Cerebellar nuclear complex (tissue), 1 donor: ENCODE measurements at places on chromosomes 7 and 10.

DNA sequence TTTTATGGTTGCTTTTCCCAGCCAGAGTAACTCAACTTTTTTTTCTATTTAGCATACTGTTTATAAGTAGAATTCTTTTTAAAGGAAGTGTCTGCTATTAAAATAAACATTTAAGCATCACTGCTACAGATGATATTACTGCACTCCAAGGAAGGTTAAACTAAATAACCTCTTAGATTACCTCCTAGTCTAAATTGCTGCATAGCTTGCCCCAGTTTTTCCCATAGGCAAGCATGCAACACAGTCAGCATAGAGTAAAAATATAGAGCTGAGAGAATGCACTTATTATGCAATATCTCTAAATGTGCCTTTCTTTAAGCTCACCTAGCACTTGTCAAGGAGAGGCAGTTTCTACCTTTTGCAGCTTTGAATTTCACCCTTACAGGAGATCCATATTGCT lies 1392.4 kb upstream of the CELF2 start:
- DNase-seq: no peak

GRCh38 chr7:131124001-131124629 lies 203.6 kb upstream of the MKLN1 start:
- no peak for DNase-seq

GRCh38 chr10:4355350-4355749 lies 470.7 kb upstream of the AKR1E2 start:
- no peak for DNase-seq

- no peak for DNase-seq
Measured at GRCh38 chr10:112533916-112534315, 86.9 kb downstream of the VTI1A start.

DNA sequence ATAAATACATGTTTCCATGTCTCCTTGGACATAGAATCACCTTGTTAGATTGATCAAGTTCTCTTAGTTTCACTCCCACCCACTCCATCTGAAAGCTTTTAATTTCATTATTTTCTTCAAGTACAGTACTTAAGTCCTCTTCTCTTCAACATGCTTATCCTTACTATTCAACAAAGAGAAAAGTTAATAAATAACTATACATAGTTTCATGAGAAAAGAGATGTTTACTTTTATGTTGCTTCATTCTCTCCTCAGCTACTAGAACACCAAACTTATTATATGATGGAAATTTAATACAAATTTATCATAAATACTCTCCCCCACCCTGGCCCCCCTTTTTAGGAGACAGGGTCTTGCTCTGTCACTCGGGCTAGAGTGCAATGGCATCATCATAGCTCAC lies 33.5 kb downstream of the ASZ1 start:
- no peak for DNase-seq

DNA sequence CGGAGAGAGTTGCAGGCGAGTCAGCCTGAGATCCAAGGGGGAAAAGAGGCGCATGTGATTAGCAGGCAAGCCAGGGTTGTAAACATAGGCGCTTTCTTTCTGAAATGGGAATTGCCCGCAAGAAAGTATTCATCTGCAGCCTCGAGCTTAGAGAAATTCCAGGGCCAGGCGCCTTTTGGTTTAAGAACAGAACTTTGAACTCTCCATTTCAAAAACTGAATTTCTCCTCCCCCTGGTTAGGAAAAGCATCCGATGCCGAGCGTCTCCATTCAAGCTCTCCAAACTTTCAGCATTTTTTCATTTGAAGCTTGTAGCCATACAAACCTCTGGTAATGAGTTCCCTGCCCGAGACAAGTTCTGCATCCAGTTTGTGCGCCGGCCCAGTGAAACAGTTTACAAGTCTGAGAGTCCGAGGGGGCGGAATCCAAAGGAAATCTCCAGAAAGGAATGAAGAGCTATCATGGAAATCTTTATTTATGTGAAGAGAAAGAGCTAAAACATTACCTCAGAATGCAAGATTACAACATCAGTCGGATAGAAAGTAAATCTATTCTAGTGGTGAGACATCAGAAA lies 69.9 kb downstream of the FAM204A start:
- DNase-seq: no peak

GRCh38 chr10:45427262-45427969 lies 53.4 kb downstream of the ALOX5 start:
- DNase-seq: no peak

DNA sequence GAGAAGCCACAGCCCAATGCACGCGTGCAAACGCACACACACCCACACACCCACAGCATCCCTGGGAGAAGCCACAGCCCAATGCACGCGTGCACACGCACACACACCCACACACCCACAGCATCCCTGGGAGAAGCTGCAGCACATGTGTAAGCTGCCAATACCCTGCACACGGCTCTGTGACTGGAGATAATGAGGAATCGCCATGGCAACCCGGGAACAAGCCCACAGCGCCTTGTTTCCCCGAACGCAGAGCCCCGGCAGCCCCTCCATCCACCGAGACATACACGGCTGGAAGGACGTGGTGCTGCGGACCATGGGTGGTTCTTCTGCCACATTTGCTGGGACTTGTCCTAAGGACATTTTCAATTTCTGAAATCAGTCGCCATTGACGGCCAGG lies 221.3 kb downstream of the PTPRN2 start:
- DNase-seq: no peak

DNA sequence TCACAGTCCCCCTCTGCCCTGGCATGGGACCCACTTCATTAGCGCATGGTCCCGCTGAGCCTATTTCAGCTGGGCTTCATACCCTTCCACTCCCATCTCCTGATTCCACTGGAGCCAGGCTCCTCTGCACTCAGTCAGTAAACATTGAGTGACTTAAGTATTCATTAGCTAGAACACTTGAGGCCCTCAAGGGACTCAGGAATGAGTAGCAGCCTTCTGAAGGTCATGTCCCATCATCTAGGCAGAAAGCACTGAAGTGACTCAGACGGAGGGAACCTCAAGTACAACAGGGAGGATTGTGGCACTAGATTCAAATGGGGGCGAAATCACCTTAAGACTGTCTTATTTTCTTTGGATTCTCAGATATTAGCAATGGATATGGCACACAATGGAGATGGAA lies 186.6 kb upstream of the INHBA start:
- no peak for DNase-seq

DNA sequence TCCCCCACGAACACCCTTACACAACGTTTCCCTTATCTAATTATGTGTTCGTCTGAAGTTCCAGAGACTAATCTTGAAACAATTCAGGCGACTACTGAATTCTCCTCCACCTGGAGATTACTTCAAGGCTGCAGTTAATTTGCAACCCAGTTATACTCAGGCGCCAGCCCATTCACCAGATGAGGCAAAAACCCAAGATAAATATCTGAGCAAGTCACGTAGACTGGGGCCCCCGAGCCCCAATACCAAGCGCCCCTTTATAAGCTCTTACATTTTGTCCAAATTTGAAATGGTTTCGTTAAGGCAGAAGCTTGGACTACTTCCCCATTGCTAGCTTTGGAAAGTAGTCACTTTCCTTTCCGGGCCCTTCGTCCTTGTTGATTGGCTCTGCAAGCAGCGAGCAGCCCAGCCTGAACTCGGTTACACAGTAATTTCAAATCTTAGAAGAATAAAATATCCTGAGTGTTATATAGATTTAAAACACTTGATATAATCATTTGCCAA lies 1.2 kb downstream of the TPK1 start:
- DNase-seq: no peak

DNA sequence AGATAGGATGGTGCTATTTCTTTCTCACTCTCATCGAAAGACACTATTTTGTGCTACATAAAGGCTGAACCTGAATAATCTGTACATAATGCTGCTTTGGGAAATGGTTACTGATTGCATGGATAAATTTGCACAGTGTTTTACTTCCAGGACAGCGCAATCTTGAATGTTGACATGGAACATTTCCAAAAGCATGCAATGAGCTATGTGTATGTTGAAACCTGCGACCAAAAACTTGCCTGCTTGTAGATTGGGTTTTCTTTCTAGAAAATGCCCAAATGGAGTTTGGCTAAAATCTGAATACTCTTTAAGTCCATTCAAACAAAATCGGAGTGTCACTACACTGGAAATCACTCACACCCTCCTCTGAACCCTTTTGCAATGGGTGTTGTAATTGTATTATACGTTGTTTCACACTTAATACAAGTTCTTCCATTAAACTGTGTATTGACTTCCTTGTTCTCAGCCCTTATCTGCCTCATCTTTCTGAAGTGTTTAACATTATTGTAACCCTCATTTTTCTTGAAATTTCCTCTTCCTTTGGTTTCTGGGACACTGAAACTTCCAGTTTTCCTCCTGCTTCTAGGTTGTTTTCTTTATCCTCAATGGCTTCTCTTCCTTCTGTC lies 73.7 kb upstream of the CAPZA2 start:
- no peak for DNase-seq

GRCh38 chr10:22895252-22895651 lies 32.6 kb upstream of the ARMC3 start:
- DNase-seq: no peak

DNA sequence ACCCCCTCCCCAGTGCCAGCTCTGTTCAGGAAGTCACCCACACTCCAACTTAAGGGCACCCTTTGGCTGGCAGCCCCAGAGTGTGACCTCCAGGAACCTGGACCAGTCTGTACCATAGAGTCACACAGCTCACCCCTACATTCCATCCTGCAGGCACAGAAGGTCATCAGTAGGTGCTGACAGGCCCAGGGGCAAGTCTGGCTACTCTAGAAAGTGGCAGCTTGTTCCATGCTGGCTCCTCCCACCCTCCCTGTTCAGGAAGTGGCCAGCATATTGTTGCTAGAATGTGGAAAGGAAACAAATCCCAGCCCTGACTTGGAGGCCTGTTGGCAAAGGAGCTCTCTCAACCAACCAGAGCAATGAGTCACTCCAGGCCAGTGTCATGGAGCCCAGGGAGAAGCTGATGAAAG lies 3.2 kb upstream of the NCOA4 start:
- no peak for DNase-seq

DNA sequence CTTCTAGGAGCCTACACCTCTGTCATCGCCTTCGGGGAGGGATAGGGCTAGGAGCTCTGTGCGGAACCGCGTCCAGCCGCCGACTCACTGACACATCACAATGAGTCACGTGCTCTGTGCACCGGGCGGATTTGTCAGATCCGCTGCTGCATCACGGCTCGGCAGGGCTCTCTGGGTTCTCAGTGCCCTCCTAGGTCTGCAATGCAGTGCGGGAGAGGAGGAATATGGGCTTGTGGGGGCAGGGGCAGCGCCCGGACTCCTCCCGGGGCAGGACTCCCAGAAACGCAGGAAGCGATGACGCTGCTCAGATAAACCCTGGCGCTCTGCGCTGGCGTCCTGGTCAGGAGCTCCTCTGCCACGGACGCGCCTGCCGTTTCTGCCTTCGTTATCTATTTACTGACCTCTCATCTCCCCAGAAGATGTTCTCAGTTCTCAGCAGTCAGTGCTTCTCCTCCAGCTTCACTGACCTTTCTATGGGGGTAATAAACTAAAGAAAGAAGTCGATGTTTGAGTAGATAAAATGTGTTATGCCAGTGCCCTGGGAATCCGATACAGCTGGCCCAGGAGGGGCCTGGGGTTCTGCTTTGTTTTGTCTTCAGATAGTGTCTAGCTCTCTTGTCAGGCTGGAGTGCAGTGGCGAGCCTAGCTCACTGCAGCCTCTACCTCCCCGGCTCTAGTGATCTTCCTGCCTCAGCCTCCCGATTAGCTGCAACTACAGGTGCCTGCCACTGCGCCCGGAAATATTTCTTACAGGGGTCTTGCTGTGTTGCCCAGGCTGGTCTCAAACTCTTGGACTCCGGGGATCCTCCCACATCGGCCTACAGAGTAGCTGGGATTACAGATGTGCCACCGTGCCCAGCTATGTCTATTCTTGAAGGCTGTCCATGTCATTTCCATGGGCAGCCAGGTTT lies 22.8 kb upstream of the ITGB1 start:
- peak; percentile 86 for DNase-seq

DNA sequence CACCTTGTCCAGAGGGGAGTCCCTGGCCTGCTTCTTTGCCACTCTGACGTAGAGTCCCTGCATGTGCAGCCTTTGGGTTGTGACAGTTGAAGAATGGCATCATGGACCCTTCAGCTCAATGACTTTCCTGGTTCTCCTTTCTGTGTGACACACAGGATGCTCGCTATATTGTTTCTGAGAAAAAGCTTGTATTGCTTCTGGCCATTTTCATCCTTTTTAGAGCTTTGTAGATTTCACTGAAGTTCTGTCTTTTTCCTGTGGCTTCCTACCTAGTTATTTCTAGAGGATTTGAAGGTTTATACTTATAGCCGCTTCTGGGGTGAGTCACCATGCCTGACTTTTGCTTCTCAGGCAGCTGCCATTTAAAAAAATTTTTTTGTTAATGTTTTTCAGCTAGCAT lies 27.0 kb downstream of the SND1 start:
- DNase-seq: no peak

DNA sequence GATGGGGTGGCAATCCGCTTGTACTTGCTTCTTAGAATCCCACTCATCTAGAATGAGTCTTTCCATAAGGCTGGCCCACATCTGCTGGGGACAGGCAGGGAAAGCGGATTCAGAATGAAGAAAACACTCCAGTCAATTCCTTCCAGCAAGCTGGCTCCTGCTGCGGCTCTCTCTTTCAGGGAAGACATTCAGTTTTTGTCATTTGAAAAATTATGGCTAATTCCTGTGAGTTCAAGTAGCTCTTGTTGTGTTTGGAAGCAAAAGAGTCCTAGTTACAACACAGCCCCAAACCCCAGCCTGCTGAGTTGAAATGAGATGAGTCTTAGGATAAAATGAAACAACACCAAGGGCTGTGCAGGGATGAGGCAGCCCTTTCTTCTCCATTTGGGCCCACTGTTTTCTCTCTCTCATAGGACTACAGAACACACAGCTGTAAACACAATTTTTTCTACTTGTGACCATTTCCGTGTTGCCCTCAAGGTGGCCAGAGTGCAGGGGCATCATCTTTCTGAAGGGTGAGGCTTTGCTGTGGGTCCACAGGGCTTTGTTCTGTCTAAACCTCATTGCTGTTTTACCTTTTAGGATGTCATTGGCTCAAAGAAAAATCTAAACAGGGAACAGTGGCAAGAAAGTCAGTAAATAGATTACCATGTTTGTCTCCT lies 90.8 kb upstream of the EEPD1 start:
- no peak for DNase-seq

- DNase-seq: no peak
Measured at GRCh38 chr10:99548041-99548530, 15.3 kb downstream of the NKX2-3 start.

- DNase-seq: no peak
Measured at GRCh38 chr7:47492716-47493325, 89.1 kb downstream of the TNS3 start.

- no peak for DNase-seq
Measured at GRCh38 chr10:53108317-53108934, 335.8 kb upstream of the MBL2 start.

GRCh38 chr7:44769776-44770294 lies 21.2 kb downstream of the ZMIZ2 start:
- no peak for DNase-seq

DNA sequence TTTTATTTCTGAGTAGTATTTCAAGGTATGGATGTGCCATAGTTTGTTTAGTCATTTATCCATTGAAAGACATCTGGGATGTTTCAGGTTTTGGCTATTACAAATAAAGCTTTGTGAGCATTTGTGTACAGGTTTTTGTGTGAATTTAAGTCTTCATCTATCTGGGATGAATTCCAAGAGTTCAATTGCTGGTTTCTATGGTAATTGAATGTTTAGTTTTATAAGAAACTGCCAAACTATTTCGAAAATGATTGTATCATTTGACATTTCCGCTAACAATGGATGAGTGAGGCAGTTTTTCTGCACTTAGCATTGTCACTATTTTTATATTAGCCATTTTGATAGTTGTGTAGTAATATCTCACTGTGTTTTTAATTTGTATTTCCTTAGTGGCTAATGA lies 99.4 kb downstream of the WDFY4 start:
- DNase-seq: no peak

- DNase-seq: no peak
Measured at GRCh38 chr7:3897430-3898372, 596.6 kb downstream of the SDK1 start.
